ENCODE measurements at places on chromosomes 2 and 18.

DNA sequence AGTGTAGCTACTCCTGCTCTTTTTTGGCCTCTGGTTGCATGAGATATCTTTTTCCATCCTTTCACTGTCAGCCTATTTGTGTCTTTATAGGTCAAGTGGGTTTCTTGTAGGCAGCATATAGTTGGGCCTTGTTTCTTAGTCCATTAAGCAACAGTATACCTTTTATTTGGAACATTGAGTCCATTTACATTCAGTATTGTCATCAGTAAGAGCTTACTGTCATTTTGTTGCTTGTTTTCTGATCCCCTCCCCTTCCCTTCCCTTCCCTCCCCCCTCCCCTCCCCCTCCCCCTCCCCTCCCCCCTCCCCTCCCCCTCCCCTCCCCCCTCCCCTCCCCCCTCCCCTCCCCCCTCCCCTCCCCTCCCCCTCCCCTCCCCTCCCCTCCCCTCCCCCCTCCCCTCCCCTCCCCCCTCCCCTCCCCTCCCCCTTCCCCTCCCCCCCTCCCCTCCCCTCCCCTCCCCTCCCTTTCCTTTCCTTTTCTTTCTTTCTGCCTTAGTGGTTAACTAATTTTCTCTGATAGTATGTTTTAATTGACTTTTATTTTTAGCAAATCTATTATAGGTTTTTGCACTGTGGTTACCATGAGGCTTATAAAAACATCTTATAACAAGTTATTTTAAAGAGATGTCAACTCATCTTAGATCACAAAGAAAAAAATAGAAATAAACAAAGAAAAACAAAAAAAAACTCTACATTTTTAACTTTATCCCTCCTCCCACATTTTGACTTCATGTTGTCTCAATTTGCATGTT is 13.2 kb upstream of the DCDC2C start:
- DNase-seq, result no peak
- no peak overlapping the region for H3K4me3 ChIP-seq
- peaks cover 4% of the 10 kb centered on the region for H3K36me3 ChIP-seq
- peaks cover 36% of the 10 kb centered on the region for H3K27me3 ChIP-seq

DNA sequence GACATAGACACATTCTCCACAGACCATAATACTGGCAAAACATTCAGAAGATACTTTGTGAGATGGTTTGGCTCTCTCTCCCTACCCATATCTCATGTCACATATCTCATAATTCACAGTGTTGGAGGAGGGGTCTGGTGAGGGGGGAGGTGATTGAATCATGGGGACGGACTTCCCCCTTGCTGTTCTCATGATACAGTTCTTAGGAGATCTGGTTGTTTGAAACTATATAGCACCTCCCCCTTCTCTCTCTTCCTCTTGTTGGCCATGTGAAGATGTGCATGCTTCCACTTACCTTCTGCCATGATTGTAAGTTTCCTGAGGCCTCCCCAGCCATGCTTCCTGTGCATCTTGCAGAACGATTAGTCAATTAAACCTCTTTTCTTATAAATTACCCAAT is 61.1 kb downstream of the HK2 start:
- no peaks in the 10 kb centered on the region for H3K36me3 ChIP-seq
- H3K27me3 ChIP-seq, result no peaks in the 10 kb centered on the region
- no peak overlapping the region for H3K27ac ChIP-seq

DNA sequence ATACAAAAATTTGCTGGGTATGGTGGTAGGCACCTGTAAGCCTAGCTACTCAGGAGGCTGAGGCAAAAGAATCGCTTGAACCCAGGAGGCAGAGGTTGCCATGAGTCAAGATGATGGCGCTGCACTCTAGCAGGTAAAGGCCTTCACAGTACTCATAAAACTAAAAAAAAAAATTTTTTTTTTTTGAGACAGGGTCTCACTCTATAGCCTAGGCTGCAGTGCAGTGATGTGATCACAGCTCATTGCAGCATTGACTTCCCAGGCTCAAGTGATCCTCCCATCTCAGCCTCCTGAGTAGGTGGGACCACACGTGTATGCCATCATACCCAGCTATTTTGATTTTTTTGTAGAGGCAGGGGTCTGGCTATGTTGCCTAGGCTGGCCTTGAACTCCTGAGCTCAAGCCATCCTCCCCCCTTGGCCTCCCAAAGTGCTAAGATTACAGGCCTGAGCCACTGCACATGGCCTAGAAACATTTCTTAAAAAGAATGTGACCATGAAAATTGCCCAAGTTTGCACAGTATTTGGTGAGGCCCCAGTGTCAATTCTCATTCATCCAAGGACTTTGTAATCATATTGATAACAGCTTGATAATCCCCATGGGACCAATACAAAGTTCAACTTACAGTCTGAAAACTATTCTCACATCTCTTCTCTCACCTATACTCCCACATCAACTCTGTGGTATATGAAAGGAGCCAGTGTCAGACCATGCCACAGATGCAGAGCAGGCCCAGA is 64.2 kb upstream of the MYCN start:
- no peaks in the 10 kb centered on the region for H3K27me3 ChIP-seq
- DNase-seq, result no peak
- H3K4me1 ChIP-seq, result no peaks in the 10 kb centered on the region
- H3K36me3 ChIP-seq, result no peaks in the 10 kb centered on the region
- no peak overlapping the region for H3K27ac ChIP-seq
- H3K4me3 ChIP-seq, result no peak overlapping the region

DNA sequence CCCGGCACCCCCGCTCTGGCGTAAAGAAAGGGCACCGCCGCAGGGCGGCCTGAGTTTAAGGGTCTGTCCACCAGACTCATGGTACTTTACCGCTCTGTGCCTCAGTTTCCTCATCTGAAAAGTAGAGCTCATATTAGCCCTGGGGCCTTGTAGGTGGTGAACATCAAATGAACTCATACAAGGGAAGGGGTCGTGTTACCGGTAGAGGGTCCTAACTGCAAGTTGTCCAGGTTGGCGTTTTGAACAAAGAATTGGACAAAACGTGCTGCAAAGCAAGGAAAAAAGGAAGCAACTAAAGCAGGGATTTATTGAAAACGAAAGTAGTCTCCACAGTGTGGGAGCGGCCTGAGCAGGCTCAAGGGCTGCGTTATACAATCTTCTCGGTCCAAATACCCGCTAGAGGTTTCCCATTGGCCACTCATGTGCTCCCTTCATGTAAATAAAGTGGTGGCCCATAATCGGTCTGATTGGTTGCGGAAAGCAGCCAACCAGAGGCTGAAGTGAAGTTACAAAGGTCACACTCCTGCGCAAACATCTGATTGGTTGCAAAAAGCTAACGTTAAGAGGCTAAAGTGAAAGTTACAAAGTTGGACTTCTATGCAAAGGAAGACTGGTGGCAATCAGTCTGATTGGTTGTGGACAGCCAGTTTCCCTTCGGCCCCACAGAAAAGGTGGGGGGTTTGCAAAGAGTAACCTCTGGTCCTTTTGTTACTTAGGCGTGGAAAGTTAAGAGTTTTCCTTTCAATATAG is 80.7 kb upstream of the LDLRAD4 start:
- H3K36me3 ChIP-seq, result peaks cover 8% of the 10 kb centered on the region
- peaks cover 15% of the 10 kb centered on the region for H3K27me3 ChIP-seq
- H3K4me1 ChIP-seq, result peaks cover 23% of the 10 kb centered on the region
- peak; percentile 52 for DNase-seq
- H3K27ac ChIP-seq, result peak overlapping the region; percentile 94
- H3K4me3 ChIP-seq, result peak overlapping the region; percentile 97

DNA sequence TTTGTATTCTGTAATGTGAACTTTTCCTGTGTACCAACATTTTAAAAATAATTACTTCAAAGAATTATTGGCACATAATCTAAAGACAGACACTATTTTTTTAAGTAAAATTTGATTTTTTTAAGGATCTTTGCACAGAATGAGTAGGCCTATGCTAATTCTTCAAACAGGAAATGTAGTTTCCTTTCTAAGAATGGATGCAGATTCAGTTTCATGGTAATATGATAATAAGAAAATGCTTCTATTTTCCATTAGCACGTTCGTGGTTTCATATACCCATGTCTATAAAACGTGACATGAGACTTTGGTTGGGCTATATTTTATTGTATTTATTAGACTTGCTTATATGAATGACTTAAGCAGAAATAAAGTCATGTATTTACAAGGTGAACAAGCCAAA is 191.8 kb upstream of the RBBP8 start:
- no peak overlapping the region for H3K4me3 ChIP-seq
- peaks cover 22% of the 10 kb centered on the region for H3K27me3 ChIP-seq
- H3K27ac ChIP-seq, result no peak overlapping the region
- H3K4me1 ChIP-seq, result no peaks in the 10 kb centered on the region

- no peak for DNase-seq
- no peak overlapping the region for H3K4me3 ChIP-seq
- H3K36me3 ChIP-seq, result no peaks in the 10 kb centered on the region
- H3K27ac ChIP-seq, result no peak overlapping the region
Observed at GRCh38 chr2:128903637-128904036, 585.0 kb upstream of the HS6ST1 start.

DNA sequence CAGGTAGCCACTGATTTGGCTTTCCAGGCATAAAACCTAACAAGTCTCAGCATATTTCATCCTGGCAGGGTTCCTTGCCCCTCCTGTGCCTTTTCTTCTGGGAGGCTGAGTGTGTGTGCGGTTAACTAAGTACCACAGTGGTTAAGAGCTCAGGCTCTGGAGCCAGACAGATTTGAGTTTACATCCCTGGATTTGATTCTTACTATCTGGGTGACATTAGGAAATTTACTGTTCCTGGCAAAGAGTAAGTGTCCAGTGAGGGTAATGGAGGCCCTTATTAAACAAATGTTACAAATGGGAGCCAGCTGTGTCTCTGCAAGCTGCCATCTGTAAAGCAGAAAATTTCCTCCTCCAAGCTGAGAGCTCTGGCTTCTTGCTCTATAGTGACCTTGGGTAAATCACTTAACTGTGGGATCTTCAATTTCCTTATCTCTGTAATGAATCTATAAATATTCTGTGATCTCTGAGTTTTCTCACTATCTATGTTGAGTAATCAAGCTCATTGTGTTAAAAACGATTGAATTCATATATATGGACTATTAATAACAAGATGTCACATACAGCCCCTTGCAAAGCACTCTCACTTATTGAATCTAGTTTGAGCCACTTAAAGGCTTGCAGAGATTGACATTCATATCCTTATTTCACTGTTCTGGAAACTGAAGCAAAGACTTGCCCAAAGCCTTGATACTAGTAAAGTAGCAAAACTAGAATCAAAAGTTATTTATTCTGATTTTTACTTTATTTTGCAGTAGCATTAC is 6.5 kb upstream of the COBLL1 start:
- DNase-seq, result no peak
- no peaks in the 10 kb centered on the region for H3K36me3 ChIP-seq

DNA sequence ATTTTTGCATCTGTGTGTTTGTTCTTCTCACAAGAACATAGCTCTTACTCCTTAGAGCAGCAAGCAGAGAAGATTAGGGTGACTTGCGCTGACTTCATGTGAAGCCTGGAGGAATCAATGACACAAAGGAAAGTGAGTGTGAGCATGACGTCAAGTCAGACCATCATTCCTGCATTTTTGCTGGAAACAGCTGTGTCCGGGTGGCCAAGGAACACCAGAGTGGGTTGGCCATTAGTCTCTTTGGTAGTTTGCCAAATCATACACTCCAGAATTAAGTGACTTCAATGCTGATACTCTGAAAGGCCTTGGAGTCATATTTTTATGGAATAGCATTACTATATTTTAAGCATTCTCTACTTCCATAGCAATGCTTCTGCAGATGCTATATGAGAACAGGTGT is 597.2 kb downstream of the DCDC2C start:
- H3K4me3 ChIP-seq, result no peak overlapping the region
- H3K36me3 ChIP-seq, result no peaks in the 10 kb centered on the region
- H3K27me3 ChIP-seq, result no peaks in the 10 kb centered on the region
- no peaks in the 10 kb centered on the region for H3K4me1 ChIP-seq
- no peak for DNase-seq
- H3K27ac ChIP-seq, result no peak overlapping the region

Measured in effector memory CD8-positive, alpha-beta T cell (primary cell).